ENCODE measurements at places on chromosomes 1 and 21.
A peak's percentile ranks its signal among the peaks of the same experiment; 100 is the strongest.

DNA sequence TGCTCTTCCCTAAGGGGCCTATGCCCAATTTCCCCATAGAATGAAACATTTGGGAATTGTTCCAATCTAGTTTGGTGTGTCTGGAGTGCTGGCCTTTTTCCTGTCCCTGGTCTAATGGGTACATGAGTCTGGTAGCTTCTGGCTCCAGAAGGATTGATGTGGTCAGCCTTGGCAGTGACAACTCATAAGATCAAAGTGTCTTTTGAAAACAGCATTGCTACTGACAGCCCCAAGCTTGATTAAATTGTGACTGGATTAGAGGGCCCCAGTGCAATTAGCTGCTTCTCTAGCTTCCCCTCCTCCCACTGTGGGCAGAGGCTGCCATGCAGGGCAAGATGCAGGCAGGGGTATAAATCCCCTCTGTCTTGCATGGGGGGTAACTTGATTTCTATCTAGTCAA is 130.9 kb downstream of the UCK2 start:
- DNase-seq: no peak

DNA sequence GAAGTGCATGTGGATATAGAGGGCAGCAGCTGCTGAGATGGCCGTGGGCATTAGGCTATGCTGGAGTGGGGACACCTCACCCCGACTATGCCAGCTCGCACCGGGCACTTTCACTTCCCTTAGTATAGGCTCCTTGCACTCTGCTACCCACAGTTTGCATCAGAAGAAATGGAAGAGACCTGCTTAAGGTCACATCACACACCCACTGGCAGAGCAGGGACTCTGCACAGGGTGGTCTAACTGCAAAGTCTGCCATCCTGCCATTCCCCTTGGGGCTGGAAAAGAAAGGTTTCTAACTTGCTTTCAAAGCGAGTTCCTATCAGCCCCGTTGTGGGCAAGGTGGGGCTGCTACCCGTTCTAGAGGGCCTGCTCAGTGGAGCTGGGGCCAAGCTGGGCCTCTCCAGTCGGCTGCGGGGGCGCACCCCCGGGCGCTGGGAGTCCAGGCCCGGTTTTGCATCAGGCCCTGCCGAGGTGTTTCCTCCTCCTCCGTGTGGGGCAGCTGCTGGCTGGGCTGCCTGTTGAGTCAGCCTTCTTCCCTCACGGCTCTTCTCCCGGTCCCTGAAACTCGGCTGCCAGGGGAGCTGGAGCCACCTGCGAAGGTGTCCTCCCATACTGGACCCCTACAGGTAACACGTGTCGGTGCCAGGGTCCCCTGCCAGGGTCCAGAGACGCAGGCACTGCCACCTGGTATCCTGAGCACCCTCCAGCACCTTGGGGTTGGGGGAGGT is at the start of gene SYTL1:
Gene SYTL1 (plus strand): TSS at position 498 of the 728 bp plus-strand sequence. CDS start 3,313 bp downstream, outside the sequence.
- DNase-seq: peak; percentile 54

GRCh38 chr1:94793296-94793656 is 26.9 kb upstream of the SLC44A3 start:
- no peak for DNase-seq

DNA sequence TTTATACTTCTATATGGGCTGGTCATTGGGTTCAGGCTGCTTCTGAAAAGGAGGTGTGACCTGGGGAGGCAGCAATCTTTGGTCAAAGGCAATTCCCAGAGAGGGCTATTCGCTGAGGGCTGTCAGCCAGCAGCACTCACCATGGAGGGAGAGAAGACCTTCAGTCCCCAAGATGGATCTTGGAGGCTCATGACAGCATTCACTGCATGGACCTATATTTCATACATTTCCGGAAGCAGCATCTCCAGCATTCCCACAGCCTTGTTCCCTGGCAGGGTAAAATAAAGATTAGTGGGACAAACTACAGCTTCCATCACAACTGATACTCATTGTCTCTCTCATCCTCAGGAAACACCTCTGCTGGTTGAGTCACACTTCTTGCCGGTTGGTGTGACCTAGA is 146.6 kb downstream of the CNIH3 start:
- no peak for DNase-seq

DNA sequence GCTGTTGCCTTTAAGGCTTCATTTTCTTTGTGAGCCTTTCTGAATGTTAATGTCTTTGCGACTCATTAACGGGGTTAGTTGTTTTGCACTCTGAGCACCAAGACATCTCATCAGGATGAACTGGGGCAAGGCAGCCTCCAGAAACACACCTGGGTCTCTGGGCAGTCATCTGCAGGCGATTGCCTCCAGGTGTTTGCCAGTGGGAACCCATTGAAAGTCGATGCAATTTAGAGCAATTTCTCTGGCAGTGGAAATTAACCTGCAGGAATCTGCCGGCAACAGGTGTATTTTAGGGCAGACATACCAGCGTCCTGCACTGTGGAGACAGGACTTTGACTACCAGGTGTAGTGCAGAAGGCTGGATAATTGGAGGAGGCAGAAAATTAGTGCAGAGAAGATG is 661.0 kb upstream of the PTBP2 start:
- no peak for DNase-seq

GRCh38 chr1:27346991-27347624 is 5.3 kb downstream of the SYTL1 start:
- DNase-seq: no peak

Measured in stimulated activated CD4-positive, alpha-beta T cell treated with anti-CD3 and anti-CD28 coated beads, Interleukin-4, amount 100 ng/mL, for 24 hours (primary cell).